Activated CD4-positive, alpha-beta T cell treated with anti-CD3 and anti-CD28 coated beads, Interleukin-2, amount 50 U/mL, for 48 hours (primary cell): ENCODE measurements at places on chromosomes 1 and 21.

DNA sequence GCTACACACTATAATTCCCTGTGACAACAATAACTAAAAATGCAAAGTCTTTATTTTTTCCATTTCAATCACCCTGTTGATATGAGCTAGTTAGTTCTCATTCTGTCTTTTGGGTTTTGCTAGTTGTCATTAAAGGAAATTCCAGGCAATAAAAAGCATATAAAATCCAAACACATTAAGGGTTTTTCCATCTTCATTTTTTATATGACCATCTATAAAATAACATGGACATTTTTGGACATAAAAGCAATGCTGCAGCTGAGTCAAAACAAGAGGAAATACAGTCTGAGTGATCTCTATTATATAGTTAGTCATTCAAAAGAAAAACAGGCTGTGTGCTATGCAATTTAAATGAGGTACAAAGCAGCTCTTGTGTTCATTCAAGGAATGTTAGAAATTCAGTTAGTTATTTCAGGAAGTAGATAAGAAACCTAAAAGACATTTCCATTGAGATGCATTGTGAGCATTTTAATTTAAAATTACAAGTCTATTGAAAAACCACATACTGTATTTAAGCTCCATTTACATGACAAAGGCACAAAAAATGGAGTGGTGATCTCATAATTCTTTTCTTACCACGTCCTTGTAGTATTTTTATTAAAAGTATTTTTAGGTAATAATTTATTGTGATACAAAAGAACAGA is 67.3 kb upstream of the BCL10 start:
- DNase-seq: no peak

GRCh38 chr1:163307479-163308171 is 14.1 kb upstream of the NUF2 start:
- no peak for DNase-seq

- no peak for DNase-seq
Observed at GRCh38 chr21:41418956-41419680, 6.9 kb upstream of the MX1 start.

GRCh38 chr1:23611601-23612327 is 52.5 kb upstream of the ID3 start:
- DNase-seq: no peak

DNA sequence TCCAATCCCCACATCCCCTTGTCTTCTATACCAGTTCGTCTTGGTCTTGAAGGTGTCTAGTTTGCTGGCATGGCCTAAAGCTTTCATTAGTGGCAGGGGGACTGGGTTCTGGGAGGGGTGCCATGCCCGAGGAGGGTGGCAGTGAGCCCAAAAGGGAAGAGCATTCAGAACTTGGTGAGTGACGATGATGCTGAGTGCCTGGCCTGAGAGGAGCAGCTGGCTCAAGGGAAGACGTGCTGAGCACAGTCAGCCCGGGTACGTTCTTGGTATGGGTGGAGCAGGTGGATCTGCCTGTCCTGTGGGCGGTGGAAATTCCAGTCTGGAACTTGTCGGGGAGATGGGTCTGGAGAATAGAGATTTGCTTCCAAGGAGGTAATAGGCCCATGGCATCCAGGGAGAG is 4.6 kb downstream of the FDPS start:
- no peak for DNase-seq

DNA sequence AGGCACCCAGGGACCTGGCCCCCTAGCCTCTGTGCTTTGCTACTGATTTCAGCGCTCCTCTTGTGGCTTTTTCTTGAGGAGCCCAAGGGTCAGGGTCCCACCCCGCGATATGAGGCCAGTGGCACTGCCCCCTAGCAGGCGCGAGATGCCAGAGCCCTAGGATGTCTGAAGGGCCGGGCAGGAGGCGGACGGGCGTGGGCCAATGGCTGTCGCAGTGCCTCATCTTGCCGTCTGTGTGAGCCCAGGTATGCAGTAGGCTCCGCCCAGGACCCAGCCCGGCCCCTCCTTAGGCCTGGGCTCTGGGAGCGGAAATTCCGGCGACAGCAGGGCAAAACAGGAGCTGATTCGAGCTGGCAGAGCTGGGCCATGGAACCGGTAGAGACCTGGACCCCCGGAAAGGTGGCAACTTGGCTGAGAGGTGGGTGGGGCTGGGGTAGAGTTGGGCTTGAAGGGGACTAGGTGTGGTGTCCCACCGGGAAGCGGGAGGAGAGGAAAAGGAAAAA is at the start of gene CNKSR1:
Gene CNKSR1 (plus strand): TSS at position 310 of the 503 bp plus-strand sequence. CDS start 57 bp downstream, at position 367.
- no peak for DNase-seq

- no peak for DNase-seq
Observed at GRCh38 chr1:220119043-220119512, 25.1 kb downstream of the IARS2 start.
